ENCODE measurements at places on chromosomes 13 and 19.

DNA sequence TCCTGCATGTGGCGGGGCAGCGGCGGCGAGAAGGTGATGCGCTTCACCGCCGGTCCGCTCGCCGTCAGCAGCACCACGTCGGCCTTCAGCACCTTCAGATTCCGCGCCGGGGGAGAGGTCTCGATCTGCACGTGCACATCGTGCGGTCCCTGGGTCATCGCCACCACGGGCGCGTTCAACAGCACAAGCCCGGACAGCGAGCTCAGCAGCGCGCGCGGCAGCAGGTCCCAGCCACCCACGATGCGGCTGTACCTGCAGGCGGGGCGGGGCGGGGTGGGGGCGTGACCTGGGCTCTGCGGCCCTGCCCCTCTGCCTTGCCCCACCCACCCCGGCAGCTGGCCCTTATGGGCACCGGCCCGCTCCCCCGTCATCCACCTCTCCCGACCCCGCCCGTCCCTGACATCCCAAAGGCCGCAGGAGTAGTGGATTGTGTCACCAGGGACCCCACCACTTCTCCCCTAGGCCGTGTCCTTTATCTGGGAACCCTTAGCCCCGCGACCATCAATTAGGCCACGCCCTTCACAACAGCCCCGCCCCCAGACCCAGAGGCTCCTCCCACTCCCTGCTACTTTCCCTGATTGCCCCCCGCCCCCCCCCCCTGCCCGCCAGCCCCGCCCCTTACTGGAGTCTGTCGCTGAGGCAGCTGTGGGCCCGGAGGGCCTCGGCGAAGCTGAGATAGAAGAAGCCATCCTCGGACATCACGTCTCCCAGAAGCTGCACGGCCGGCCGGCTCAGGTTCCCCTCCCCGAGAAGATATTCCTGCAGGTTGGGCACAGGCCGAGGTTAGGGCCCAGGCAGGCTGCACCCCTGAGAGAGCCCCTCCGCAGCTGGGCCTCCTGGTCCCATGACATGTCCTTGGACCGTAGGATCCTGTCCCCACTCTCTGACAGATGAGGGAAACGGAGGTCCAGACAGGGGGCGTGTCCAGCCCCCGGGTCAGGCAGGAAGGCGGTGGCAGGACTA, 6.1 kb downstream of the IL4I1 start:
- DNase-seq: no peak

DNA sequence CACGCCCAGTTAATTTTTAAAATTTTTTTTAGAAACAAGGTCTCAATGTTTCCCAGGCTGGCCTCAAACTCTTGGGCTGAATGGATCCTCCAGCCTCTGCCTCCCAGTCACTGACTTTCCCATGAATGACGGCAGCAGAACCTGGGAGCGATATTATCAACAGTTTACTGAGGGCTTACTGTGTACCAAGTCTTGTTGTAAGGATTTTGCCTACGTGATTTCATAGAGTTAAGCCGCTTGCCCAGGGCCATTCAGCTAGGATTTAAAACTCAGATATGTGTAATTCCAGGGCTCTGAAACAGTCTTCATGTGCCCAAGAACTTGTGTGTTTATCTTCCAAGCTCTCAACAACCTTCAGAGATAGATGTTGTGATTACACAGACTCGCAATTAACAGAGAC, 6.0 kb upstream of the KXD1 start:
- DNase-seq: no peak

DNA sequence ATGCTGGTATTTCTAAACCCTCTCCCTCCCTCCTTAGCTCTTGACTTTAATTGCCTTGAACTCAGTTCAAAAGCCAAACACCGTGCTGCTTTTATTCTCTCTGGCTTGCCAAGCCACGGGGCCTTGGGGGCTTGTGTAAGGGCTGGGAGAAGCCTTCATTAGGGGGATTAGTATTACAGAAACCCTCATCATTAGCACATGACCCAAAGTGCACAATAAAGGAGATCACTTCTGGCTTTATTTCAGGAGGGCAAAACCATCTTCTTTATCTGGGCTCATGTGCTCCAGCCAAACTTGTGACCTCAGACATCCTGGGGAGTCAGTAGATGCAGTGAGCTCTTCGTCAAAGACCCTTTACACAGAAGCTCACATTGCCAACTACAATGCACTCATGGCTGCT, at the start of gene DCT:
Gene DCT (minus strand): TSS at position 67 of the 400 bp plus-strand sequence. CDS start 427 bp downstream, outside the sequence.
- no peak for DNase-seq

GRCh38 chr13:108444448-108444847, 174.9 kb downstream of the TNFSF13B start:
- DNase-seq: no peak

- DNase-seq: no peak
Measured at GRCh38 chr13:76029088-76029487, 393.0 kb downstream of the LMO7 start.

DNA sequence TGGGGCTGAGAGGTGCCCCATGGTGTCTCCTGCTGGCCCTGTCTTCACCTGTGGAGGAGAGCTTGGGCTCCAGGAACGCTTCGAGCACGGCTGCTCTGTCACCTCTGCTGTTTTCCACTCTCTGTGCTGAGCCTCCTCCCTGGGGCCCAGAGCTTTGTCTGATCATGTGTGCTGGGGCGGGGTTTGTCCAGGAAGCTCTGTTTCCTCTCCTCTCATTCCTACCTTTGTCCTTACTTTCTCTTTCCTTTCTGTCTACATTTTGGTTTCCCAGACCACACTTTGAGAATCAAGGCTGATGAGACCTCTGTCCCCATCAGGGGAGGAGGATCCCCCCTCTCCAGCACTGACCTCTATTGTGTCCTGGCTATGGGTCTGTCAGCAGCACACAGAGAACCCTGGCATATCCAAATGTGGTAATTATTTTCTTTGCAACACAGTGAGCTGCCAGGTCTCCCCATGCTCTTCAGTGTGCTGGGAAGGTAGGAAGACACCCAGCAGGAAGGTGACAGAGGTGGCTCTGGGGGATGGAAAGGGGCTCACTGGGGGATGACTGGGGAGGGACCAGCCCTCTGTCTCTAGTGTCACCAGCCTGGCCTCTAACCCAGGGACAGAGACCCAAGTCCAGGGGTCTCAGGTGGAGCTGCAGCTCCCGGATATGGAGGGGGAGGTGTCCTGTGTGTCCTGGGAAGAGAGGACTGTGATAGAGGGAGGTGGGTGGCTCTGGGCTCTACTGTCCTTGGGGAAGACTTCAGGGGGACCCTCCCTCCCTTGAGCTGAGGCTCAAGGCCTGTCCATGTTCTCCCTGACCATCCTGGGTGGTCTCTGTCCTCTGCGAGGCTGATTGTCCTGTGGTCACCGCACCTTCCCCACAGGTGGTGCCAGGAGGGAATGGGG, at the start of gene CEACAM1:
Gene CEACAM1 (minus strand): TSS at position 128 of the 894 bp plus-strand sequence. CDS start 107 bp downstream, at position 21.
- DNase-seq: no peak

DNA sequence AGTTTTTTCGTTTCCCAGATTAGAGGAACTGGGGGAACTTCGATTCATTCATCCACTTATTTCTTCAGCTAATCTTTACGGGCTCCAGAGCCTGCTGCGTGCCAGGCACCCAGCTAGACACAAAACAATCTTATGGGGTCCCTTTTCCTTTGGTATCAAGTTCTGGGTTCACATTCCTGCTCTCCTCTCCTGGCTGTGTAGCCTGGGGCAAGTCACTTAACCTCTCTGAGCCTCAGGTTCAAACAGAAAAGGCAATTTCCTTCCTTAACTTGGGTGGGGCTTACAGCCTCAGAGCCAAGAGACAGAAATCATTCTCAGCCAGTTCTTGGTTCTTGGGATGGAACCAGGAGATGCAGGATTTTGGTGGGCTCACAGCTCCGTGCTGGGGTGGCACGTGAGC, 5.9 kb downstream of the SHD start:
- no peak for DNase-seq

DNA sequence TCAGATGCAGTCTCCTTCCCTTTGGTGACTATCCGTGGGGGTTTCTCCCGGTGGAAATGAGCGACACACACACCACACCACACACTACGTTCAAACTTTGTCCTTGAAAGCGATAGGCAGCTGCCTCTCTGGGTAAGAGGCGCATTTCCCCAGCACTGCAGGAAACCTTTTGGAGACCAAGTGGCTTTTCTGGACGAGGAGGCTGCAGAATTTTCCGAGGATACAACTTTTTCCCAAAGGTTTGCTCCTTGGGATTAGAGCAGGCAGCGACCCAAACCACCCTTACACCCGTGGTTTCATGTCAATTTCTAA, 38.2 kb upstream of the FLT1 start:
- DNase-seq: no peak

DNA sequence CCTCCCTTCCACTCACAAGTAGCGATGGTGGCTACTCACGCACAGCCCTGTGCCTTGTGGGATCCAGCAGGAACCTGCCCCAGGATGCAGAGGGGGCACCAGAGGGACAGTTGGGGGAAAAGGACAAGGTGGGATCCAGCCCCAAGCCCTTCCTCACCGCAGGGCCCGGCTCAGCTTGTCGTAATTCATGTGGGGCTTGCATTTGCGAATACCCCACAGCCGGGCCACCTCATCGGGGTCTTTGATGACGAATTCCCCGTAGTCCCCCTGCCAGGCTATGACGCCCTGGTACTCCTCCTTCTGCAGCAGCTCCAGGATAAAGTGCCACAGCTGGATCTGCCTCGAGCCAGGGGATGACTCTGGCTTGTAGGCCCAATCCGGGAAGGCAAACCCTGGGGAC, 18.5 kb downstream of the ERFL start:
- no peak for DNase-seq

GRCh38 chr19:43725468-43725867, 9.6 kb downstream of the IRGC start:
- no peak for DNase-seq

DNA sequence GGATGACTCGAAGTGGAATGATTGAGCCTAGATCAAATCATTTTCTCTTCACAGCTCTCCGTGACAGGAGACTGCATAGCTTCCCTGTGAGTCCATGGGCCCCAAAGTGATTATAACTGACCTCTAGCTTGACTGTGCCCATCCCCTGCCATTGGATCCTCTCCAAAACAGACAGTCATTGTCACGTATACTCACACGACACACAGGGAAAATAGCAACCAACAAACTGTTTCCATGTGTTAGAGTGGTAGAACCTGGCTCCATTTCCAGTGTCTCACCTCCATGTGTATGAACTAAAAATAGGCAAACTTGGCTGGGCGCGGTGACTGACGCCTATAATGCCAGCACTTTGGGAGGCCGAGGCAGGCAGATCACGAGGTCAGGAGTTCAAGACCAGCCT, 48.8 kb upstream of the NPAS1 start:
- peak; percentile 87 for DNase-seq

Measured in fibroblast of mammary gland (primary cell).